ENCODE measurements at places on chromosomes 3 and 15.

DNA sequence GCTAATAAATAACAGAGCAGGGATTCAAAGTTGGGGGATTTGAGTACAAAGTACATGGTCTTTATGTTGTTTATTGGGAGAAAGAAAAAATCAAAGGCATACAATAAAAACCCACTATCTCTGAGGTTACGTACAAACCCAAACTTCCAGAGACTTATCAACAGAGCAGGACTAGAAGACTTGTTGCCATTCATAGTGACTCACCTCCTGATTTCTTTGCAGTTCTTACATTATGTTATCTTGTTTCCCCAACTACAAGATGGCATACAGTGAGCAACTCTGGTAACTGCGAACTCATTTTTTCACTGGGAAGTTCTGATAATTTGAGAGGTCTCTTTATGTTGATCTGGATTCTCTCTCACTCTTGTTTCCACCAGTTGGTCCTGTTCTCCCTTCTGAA, 80.6 kb upstream of the ETV5 start:
- no peak for DNase-seq

- DNase-seq = no peak
Measured at GRCh38 chr3:126216416-126216815, 36.0 kb upstream of the ALDH1L1 start.

- no peak for DNase-seq
Measured at GRCh38 chr3:161449785-161450184, 46.8 kb upstream of the OTOL1 start.

DNA sequence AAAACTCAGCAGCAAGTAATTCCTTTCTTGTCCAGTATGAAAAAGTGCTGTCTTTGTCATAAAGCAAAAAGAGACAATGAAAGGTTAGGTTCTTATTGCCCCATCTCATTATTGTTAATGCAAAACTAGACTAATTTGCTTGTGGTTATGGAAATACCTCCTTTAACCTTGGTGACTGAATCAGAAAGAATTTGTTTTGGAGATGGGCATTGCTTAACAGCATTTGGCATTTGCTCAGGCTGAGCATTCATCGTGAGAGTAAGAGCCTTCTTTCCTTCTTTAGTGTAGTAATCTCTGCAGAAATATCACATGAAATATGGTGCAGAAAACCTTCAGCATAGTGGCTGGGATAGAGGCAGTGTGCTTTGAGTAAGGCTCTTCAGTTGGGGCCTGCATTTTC, 103.1 kb downstream of the CNTN6 start:
- no peak for DNase-seq

DNA sequence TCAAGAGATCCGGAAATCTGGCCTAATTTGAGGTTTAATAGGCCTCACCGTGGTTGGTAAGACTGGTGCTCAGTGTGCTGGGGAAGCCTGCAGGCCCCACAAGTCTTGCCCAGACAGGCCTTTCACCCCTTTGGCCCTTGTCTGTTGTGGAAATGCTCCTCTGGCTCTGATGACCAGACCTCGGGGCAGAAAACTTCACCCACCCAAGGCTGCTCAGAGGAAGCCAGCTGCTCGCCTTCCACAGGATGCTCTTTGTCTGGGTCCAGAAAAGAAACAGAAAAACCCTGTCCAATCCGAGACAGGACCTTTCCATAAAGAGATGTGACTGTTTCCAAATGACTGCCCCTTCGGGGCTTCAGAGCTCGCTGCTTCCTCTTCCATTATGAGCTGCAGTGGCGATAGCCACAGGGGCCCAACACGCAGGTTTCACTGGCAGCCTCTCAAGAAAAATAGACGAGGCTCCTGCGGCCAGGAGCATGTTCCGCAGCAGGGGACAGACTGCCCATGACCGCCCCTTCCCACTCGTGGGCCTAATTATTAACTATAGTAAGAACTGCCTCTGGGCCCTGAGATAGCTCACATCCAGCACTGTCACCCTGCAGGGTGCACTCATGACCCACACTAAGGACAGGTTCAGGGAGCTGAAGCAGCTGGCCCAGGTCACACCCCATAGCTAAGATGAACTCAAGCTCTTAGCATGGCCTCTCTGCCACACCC, 6.8 kb upstream of the SNX22 start:
- no peak for DNase-seq

DNA sequence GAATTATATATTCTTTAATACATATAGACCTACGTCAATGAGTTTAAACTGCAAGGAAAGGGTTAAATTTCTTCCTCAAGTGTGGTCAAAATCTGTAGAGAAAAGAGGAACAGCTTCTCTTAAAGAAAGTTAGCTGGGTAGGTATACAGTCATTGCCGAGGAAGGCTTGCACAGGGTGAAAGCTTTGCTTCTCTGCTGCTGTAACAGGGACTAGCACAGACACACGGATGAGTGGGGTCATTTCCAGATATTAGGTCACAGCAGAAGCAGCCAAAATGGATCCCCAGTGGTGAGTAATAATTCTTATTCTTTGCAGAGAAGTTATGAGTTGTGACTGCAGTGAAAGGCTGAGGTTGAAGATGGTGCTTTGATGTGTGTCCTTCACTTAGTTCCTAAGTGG, at the start of gene CD86:
Gene CD86 (plus strand): TSS at position 148 of the 400 bp plus-strand sequence. CDS start 128 bp downstream, at position 276.
- DNase-seq = no peak

DNA sequence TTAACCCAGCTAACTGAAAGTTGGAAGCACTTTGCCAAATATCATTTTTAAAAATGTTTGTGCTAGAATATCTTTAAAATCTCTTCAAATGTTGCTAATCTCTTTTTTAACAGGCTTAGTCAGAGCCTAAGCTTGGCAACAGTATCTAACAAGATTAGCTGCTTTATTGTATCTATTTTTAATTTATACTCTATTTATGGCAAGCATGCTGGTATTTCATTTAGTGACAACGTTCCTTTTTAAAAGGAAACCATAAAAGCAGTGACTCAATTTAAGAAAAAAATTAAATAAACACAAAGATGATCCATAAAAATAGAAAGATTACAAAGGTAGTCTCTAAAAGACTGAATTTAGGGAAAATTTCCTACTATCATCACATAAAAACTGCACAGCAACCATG, 40.5 kb downstream of the SLC12A6 start:
- no peak for DNase-seq

All from NCI-H1092 (cell line).